GM13977 (cell line): ENCODE measurements at places on chromosomes 2 and 18.

GRCh38 chr2:134713176-134713575 lies 5.6 kb downstream of the TMEM163 start:
- DNase-seq, result no peak

DNA sequence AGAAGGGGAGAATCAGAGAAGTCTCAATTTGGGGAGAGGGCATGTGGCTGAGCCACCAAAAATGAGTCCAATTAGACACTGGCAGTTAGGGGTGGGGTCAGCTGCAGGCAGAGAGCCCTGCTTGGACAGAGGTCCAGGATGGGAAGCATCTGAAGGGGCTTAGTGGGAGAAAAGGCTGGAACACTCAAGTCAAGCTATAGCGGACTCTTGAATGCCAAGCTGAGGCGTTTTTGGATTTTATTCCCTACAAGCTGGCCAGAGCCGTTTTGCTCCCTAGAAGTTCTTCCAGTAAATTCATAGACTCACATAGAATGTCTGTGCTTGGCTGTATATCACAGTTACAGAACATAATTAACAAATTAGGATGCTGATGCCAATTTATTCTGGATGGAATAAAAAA lies 172.8 kb downstream of the ACOXL start:
- DNase-seq, result no peak

- DNase-seq, result no peak
Observed at GRCh38 chr18:48545757-48546321, 7.0 kb downstream of the CTIF start.

- DNase-seq, result no peak
Observed at GRCh38 chr18:58881477-58881876, 16.8 kb downstream of the ZNF532 start.

GRCh38 chr2:134275058-134275862 lies 21.4 kb downstream of the MGAT5 start:
- no peak for DNase-seq
